ENCODE measurements at places on chromosomes 7 and 10.

- DNase-seq: no peak
These were observed 6.6 kb upstream of the INSIG1 start for GRCh38 chr7:155291045-155291530.

- DNase-seq: no peak
These were observed 603.4 kb downstream of the SORCS1 start for GRCh38 chr10:106560925-106561640.

DNA sequence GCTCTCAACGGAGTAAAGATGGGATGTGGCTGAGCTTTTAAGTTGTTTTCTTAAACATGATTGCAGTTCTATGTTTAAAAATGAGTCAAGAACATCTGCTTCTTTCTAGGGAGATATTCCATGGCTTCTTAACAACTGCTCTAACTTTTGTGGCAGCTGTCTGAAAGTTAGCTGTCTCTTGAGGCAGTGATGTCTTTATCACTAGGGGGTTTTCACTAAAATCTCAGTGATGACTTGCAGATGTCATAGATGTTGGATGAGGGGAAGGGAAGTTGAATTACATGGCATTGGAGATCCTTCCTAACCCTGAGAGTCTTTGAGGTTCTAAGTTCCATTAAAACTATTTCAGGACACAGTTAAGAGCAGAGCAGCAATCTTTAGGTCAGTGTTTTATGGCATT is 43.5 kb downstream of the PRKG1 start:
- no peak for DNase-seq

- no peak for DNase-seq
These were observed 17.9 kb upstream of the SUV39H2 start for GRCh38 chr10:14860791-14861190.

GRCh38 chr10:351770-352334 is 216.6 kb downstream of the ZMYND11 start:
- no peak for DNase-seq

DNA sequence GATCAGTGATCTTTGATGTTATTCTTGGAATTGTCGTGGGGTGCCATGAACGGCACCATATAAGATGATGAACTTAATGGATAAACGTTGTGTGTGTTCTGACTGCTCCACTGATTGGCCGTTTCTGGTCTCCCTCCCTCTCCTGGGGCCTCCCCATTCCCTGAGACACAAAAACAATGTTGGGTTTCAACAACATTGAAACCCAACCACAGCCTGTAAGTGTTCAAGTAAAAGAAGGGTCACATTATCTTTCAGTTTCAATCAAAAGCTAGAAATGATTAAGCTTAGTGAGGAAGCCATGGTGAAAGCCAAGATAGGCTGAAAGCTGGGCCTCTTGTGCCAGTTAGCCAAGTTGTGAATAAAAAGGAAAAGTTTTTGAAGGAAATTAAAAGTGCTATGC is 19.5 kb downstream of the EN2 start:
- DNase-seq: no peak

- no peak for DNase-seq
These were observed 13.9 kb downstream of the FLNC start for GRCh38 chr7:128843938-128844621.

DNA sequence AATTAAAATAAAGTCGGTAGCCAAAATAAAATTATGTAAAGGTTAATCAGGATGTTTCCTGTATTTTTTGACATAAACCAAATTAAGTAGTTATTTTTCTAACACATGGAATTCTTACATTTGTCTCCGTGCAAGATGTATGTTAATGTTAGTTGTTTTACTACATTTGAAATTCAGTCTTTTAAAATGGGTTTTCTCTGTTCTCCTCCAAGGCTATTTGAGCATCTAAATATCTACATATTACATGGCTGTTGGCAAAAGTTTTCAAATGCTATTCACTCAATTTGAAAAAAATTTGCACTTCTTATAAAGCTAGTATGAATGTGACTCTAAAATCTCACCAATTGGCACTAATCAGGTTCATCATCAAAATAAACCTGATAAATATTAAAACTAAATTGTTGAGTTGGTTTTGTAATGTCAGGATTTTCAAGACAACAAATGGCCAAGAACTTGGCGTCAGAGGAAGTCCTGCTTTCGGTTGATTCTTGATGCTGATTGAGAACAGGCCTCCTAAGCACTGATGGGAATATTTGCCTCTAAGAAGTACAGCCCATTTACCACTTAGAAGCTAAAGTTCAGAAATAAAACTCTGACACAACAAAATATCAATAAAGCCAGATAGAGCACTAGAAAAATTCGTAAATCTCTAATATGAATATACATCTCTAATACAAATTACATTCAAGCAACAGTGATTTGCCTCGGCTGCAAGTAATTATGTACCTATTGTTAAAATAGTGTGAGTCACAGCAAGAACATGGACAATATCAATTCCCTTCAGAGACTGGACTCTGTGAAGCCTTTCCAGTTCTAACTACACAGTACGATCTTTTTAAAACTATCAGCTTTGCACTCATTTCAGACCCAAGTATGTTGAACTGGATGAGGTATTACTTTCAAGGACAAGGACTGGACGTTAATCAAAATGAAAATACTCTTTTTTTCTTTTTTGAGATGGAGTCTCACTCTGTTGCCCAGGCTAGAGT is 733.1 kb upstream of the C7orf33 start:
- DNase-seq: no peak

GRCh38 chr7:51457079-51457478 is 140.5 kb upstream of the COBL start:
- no peak for DNase-seq

DNA sequence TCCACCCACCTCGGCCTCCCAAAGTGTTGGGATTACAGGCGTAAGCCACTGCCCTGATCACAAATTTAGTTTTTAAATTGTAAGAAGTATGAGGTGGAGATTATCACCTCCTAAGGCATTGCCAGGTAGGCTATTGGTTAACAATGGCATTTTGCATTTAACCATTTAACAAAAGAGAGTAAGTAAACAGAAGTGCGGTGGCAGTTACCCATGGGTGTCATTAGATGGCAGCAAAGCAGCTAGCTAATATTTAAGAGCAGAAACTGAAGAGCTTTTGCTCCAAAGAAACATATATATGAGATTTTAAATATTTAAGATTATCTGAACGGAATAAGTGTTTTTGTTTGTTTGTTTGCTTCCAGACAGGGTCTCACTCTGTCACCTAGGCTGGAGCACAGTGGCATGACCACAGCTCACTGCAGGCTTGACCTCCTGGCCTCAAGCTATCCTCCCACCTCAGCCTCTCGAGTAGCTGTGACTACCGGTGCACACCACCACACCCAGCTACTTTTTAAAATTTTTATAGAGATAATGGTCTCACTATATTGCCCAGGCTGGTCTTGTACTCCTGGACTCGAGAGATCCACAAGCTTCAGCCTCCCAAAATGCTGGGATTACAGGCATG is 325.5 kb upstream of the C7orf33 start:
- no peak for DNase-seq

- no peak for DNase-seq
These were observed 248.4 kb upstream of the KLF6 start for GRCh38 chr10:4033341-4033896.

DNA sequence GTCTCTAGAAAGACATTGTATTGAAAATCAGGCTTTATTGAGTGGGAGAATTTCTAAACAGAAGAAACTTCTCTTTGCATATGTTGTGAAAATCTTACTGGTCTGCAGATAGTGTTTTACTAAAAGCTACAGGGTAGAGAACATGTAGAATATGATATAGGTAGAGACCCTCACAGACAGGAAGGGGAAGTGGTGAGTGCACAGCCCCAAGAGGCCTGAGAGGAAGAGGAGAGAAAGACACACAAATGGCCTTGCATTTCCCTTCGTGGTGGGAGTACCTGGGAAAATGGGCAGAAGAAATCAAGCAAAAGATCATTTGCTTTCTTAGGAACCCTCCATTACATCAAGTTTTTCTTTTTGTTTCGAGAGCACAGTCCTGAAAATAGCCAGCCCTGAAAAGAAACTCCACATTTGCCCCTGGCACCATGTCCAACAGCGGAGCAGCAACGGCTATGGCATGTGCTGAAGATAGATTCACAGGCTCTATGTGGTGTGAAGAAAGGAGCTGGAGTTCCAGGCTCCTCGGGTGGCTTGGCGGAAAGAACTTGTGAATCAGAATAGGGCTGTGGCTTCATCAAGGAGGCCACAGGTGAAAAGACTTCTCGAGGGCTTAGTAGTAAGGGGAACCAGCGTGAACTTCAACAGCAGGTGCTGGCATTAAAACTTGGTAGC is 143.5 kb downstream of the CALCR start:
- no peak for DNase-seq

- DNase-seq: no peak
These were observed 336.9 kb upstream of the CDC14C start for GRCh38 chr7:48587475-48587874.

GRCh38 chr7:119482209-119482608 is 790.8 kb upstream of the KCND2 start:
- DNase-seq: no peak

GRCh38 chr7:98399890-98400541 is 874 bp downstream of the BAIAP2L1 start:
- DNase-seq: no peak

DNA sequence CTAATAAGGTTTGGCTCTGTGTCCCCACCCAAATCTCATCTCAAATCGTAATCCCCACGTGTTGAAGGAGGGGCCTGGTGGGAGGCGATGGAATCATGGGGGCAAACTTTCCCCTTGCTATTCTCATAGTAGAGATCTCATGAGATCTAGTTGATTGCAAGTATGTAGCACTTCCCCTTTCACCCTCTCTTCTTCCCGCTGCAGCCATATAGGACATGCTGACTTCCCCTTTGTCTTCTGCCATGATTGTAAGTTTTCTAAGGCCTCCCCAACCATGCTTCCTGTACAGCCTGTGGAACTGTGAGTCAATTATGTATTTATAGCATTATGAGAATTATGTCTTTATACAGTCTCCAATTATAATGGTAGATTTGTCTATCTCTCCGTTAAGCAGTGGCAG is 594.5 kb downstream of the ACTR3B start:
- no peak for DNase-seq

GRCh38 chr10:51147644-51148399 is 73.5 kb downstream of the PRKG1 start:
- no peak for DNase-seq

DNA sequence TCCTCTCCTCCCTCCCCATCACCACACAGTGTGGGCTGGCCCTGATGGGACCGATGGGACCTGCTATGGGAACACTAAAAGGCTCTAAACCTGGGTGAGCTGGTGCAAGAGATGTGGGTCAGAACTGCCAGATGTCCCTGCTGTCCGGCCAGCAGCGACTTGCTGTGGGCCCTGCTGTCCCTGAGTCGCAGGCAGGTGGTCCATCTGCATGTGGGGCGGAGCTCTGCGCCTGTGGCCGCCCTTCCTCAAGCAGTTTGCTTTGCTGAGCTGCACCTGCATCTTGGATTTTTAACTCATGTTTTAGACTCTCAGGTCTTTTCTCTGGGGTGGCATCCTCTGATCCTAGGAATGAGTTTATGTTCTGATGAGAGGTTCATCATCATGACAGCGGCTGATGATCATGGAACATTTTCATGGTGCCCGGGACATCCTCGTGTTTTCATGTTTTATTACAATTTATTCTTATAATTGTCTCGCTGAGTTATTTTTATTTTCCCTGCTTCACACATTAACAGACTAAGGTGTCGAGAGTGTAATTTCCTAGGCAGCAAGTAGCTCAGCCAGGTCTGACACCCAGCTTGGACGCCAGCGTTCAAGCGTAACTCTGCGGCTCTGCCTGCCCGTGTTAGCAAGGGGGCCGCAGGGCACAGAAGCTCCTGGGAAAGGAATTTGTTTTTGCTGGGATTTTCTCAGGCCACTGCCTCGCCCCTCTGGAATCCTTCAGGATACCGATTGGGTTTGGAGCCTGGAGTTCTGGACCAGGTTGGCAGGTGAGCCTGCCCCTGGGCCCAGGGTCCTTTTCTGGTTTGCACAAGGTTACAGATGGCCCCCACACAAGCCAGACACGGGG is 615.2 kb upstream of the FOXK1 start:
- DNase-seq: no peak

GRCh38 chr10:70477661-70478162 is 855 bp upstream of the PALD1 start:
- DNase-seq: no peak

GRCh38 chr10:27252267-27253000 is 11.8 kb upstream of the ACBD5 start:
- no peak for DNase-seq

GRCh38 chr7:87564296-87564963 is 36.3 kb downstream of the ABCB1 start:
- DNase-seq: no peak

GRCh38 chr10:93897070-93897780 is 3.4 kb downstream of the SLC35G1 start:
- no peak for DNase-seq

DNA sequence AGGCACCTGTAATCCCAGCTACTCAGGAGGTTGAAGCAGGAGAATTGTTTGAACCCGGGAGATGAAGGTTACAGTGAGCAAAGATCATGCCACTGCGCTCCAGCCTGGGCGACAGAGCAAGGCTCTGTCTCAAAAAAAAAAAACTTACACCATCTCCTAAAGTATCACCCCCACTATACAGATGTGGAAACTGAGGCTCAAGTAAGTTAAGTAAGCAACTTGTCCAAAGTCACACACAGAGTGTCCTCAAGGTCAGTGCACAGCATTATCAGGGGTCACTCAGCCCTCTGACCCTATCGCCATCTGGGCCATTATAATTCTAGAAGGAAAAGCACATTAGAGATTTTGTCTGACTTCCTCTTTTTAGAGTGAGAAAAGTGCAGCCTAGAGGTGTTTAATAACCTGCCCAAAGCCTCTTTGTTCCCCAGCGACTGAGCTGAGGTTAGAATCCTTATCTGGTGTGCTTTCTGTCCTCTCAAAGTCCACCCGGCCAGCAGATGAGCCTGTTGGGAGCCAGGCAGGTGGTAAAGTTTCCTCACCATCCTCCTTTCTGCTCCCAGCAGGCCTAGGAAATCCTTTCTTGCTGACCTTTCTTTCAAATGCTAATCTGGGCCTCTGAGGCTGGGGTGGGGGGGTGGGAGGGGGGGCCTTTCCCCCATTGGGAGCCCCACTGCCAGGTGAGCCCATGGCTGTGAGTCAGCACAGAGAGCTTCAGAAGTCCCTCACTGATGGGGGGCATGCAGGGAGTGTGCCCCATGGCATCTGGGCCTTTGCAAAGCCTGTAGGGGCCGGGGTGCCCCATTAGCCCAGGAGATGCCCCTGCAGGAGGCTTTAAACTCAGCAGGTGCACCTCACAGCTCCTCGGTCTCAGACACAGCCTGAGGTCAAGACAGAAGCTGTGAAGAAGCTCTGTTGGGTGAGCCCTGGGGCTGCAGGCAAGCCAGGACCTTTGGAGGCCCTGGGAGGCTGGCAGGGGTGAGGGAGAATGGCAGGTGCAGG is 12.0 kb upstream of the KCNMA1 start:
- no peak for DNase-seq

GRCh38 chr7:38929460-38930171 is 20.6 kb upstream of the VPS41 start:
- no peak for DNase-seq

DNA sequence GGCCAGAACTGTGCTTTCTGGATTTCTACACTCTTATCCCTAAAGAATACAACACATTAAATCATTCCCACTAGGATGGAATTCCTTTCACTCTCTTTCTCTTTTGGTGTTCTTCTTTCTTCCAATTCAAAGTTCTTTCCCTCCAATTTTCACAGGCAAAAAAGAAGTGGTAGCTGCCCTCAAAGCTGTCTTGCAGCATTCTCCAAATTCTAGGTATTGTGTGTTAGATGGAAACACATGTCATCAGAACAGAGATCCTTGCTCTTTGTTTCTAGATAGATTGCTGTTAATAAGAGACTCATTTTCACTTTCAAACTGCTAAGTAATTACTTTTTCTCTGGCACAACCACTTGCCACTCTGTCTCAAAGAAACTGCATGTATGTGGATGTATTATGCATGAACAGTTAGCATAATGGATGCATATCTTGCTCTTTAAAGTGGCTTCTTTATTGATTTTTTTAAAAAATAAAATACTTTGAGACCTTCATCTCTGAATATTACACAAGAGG is 31.0 kb downstream of the SHTN1 start:
- DNase-seq: no peak

Data from esophagus squamous epithelium (tissue), 5 donors.